ENCODE measurements at places on chromosomes 4 and X.
A peak's percentile ranks its signal among the peaks of the same experiment; 100 is the strongest.

DNA sequence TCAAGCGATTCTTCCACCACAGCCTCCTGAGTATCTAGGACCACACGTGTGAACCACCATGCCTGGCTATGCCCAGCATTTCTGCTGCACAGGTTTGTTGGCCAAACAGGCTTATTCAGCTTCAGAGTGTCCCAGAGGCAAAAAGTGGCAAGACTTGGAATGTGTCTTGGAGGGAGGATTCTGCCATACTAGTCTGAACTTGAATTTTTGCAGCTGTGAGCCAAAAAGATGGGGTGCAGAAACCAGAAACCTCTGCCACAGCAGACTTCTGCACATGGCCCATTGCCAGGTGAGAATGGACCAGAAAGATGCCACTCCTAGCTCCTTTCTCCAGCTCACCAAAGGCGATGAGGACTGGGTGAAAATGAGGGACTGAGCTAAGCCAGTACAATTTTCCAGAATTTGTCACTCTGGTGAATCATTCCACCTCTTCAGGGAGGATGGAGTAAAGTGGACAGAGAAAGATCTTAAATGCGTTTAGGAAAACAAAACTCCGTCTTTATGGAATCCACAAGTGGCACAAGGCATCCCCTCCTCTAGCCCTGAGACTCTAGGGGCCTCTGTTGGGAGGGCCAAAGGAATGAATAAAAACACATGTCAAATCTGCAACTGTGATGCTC, 369.1 kb upstream of the CLNK start:
- DNase-seq: no peak

DNA sequence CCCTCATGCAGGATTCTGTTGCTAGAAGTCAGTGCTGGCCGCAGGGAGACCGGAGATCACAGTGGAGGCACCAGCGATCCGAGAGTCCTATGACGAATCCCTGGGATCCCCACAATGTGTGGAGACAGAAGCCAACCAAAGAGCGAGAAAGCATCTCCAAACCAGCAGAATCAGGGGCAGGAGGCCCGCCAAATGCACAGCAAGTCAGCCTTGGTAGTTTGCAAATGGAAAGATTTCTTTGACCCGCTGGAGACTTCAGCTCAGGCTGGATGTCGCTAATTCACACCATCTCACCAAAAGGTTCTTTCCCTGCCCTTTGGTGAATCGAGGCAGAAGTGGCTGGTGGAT, 505 bp upstream of the PKD2 start:
- no peak for DNase-seq

DNA sequence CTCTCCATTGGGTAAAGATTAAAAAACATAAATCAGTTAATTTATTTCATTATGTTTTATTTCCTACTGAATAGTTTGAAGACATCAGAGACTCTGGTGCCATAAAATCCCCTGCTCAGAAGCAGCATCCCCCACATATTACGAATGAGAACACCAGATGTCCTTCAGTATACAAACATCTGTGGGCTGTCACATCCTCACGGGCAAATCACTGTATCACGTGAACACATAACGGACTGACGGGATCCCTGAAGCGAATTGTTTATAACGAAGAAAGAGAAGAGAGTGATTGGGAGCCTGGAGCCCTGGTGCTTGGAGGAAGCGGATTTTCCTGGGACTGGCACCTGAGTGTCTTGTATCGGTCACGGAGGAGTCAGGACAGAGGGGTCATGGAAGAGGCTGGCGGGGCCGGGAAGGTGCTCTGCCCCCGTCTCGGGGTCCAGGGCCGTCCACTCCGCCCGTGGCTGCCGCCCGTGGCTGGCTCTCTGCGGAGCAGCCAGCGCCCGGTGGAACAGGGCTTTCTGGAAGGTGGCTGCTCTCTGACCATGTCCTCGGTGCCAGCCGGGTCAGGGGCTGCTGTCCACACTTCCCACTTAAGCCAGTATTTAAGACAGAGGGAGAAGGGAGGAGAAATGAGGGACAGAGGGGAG, 452.7 kb upstream of the FAT1 start:
- no peak for DNase-seq

GRCh38 chrX:47649781-47650163, 591 bp downstream of the ELK1 start:
- DNase-seq: no peak

DNA sequence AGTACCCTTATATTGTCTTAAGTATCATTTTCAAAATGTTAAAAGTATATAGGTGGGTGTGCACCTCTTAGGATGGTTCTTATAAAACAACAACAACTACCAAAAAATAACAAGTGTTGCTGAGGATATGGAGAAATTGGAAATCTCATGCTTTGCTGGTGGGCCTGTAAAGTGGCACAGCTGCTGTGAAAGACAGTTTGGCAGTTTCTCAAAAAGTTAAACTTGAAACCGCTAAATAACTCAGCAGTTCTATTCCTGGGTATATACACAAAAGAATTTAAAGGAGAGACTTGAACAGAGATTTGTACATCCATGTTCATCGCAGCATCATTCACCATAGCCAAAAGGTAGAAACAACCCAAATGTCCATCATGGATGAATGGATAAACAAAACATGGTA, 65.5 kb downstream of the HAND2 start:
- DNase-seq: no peak

- DNase-seq: no peak
Observed at GRCh38 chr4:18020145-18020670, 1.3 kb downstream of the LCORL start.

GRCh38 chr4:3041192-3042142, 32.9 kb downstream of the HTT-AS start:
- peak; percentile 79 for DNase-seq

- no peak for DNase-seq
Observed at GRCh38 chr4:48368389-48368788, 27.1 kb downstream of the SLAIN2 start.

DNA sequence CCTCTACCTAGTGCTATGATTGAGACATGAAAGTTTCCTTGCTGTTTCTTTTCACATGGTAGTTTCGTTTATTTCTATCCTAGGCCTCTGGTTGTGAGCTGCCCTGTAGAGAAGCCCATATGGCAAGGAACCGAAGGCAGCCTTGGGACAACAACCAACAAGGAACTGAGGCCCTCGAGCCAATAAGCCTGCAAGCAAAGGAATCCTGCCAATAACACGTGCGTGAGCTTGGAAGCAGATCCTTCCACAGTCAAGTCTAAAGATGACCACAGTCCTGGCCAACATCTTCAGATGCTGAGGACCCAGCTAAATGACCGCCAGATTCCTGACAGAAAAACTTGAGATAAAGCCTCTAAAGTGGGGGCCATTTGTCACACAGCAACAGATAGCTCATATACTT, 100.4 kb upstream of the FAM9B start:
- no peak for DNase-seq

DNA sequence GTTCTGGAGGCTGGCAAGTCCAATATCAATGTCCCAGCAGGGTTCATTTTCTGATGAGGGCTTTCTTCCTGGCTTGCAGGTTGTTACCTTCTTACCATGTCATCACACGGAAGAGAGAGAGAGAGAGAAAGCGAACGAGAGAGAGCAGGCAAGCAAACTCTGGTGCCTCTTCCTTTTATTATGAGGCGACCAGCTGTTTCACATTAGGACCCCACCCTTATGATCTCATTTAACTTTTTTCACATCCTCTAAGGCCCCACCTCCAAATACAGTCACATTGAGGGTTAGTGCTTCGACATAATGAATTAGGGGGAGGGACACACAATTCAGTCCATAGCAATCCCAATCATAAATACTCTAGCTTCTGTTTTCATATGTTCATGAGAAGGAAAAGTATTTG, 10.6 kb upstream of the GPR174 start:
- no peak for DNase-seq

DNA sequence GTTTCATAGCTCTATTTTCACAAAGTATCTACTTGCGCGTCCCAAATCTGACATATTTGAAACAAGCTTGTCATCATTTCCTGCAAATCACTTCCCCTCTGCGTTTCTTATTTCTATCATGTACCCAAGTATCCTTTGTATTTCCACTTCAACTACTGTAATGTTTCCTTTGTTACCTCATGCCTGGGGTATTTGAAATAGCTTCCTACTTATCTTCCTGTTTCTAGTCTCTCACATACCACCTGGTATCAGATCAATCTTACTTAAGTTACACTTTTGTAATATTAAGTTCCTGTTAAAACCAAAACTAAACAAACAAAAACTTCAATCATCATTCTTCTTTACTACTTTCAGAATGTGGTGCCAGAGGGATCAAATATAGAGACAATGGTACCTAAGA, 93.6 kb upstream of the SMAD1 start:
- no peak for DNase-seq

GRCh38 chrX:100880368-100880767, 6.2 kb upstream of the NOX1 start:
- no peak for DNase-seq

GRCh38 chrX:133559909-133560308, 144.6 kb upstream of the GPC4 start:
- DNase-seq: no peak

GRCh38 chr4:98092833-98093439, 50.3 kb downstream of the STPG2 start:
- DNase-seq: no peak

GRCh38 chr4:35942092-35942491, 302.2 kb downstream of the ARAP2 start:
- DNase-seq: no peak

DNA sequence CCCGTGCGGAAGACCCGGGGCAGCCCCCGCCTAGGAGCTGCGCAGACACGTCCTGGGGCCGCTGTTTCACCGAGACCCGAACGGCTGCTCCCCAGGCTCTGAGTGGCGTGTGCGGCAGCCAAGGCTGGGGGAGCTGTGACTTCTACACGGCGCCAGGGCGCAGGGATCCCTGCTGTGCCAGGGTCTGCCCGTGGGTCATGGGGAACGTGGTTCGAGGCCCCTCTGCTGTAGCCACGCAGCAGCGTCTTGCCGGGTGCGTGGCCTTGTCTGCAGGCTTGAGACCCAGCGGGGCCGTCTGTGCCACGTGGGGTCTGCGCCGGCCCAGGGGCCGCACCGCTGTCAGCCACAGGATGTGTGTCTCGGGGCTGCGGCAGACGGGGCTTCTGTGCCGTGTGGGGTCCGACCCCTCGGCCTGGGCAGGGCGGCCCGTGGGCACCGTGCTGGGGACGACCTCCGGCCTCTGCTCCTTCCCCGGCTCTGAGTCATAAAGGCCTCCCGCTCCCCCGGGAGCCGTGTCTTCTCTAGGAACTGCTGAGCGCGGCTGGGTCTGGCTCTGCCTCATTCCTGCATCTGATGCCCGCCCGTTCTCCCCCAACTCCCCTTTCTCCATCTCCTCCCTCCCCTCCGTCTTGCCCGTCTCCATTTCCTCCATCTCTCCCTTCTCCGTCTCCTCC, 12.7 kb upstream of the GTPBP6 start:
- DNase-seq: peak; percentile 46
